Thoracic aorta (tissue), 2 donors: ENCODE measurements at places on chromosomes 7 and 10. TPM values are rescaled to one million over a fixed set of nuclear protein-coding genes. Genes with fewer than 3 reads are reported as not detected.

The WDFY4 gene
- 10.0 TPM for total RNA-seq

The TAS2R41 gene
- total RNA-seq: 2.5 TPM

DNA sequence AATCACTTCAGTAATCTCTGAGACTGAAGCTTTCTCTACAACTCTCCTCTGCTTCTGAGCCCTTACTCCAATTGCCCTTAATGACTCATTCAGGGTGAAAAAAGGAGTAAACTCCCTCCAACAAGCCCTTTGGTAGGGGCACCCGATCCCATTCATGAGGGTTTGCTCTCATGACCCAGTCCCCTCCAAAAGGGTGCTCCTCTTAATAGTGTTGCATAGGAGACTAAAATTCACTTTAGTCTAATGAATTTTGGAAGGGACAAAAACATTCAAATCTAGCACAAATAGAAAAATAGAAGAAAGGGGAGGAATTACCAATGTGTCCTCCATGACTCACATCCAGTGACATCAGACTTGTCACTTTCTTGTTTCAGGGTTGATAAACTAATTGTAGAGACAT lies 66.2 kb upstream of the CCNY start:
- no peaks in the 10 kb centered on the region for H3K36me3 ChIP-seq
- DNase-seq: no peak
- no peaks in the 10 kb centered on the region for H3K27me3 ChIP-seq
- H3K4me1 ChIP-seq: no peaks in the 10 kb centered on the region

- no peaks in the 10 kb centered on the region for H3K27me3 ChIP-seq
- H3K4me1 ChIP-seq: peaks cover 13% of the 10 kb centered on the region
- peak; percentile 1 for DNase-seq
- H3K4me3 ChIP-seq: no peak overlapping the region
- no peak overlapping the region for H3K27ac ChIP-seq
- H3K36me3 ChIP-seq: no peaks in the 10 kb centered on the region
These were observed 10.4 kb downstream of the GPRIN2 start for GRCh38 chr10:46545861-46546590.

- no peaks in the 10 kb centered on the region for H3K36me3 ChIP-seq
- no peaks in the 10 kb centered on the region for H3K27me3 ChIP-seq
- DNase-seq: no peak
- peaks cover 3% of the 10 kb centered on the region for H3K4me1 ChIP-seq
- H3K27ac ChIP-seq: no peak overlapping the region
- no peak overlapping the region for H3K4me3 ChIP-seq
These were observed 148.7 kb downstream of the PKD1L1 start for GRCh38 chr7:47799524-47799923.

GRCh38 chr10:84563355-84563754 lies 235.0 kb downstream of the CCSER2 start:
- DNase-seq: no peak
- no peak overlapping the region for H3K27ac ChIP-seq
- no peaks in the 10 kb centered on the region for H3K36me3 ChIP-seq
- H3K4me3 ChIP-seq: no peak overlapping the region

DNA sequence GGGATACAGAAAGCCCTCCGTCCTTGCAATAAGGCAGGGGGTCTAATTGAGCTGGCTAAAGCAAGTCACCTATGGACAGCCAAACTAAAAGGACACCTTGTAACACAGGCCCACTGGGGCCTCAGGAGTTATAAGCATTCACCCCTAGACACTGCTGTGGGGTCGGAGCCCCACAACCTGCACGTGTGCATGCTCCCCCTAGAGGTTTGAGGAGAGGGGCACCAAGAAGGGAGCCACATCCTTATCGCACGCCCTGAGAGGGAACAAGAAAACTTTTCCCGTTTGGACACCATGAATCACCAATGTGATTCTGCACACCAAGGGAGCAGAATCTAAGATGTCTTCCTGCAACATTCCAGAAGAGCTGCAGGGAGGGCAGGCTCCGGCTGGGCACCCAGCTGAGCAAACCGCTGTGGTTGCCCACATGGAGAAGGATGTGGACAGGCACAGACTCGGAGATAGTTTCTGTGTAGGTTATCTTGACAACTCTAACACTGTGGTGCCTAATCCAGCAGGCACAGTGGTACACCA lies 17.7 kb upstream of the TARP start:
- no peaks in the 10 kb centered on the region for H3K36me3 ChIP-seq
- no peaks in the 10 kb centered on the region for H3K27me3 ChIP-seq
- no peaks in the 10 kb centered on the region for H3K4me1 ChIP-seq
- H3K4me3 ChIP-seq: no peak overlapping the region

GRCh38 chr10:43594944-43595589 lies 11.2 kb upstream of the ZNF485 start:
- no peaks in the 10 kb centered on the region for H3K27me3 ChIP-seq
- no peak overlapping the region for H3K27ac ChIP-seq
- DNase-seq: no peak
- no peaks in the 10 kb centered on the region for H3K4me1 ChIP-seq
- H3K4me3 ChIP-seq: peak overlapping the region; percentile 60
